ENCODE measurements at places on chromosomes 7 and 10. TPM values are rescaled to one million over a fixed set of nuclear protein-coding genes. Genes with fewer than 3 reads are reported as not detected.

DNA sequence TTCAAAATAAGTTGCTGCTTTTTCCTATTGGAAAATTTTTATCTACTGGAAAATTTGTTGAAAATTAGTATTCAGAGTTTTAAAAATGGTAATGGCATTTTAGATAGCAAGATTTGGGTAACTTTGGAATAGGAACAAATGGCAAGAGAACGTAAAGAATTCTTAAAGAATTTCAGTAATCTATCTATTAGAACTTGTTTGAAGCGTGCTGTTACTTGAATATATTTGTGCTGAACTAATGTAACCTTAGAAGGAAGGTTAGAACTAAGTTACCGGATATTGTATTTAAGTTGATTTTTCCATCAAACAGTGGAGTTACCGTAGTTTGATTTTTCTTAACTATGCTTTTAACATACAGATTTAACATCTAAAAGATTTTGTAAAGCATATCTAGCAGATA lies 25.9 kb downstream of the SEPTIN7 start:
- no peak for DNase-seq

DNA sequence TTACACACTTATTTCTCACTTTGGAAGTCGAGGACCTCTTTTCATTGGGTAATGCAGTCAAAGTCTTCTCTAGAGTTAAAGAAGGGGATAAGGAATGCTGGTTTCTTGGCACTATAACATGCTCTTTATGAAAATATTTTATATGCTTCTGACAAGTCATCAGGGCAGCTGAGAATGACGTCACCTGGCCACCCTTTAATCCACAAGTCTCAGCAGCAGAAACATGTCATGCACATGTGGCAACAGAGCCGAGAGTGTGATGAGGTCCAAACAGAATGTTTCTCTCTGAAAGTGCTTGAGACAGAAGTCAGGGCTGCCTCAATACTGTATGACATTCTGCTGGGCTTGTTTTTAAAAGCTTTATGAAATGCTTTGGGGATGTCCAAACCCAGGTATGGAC lies 63.5 kb upstream of the C10orf90 start:
- no peak for DNase-seq

DNA sequence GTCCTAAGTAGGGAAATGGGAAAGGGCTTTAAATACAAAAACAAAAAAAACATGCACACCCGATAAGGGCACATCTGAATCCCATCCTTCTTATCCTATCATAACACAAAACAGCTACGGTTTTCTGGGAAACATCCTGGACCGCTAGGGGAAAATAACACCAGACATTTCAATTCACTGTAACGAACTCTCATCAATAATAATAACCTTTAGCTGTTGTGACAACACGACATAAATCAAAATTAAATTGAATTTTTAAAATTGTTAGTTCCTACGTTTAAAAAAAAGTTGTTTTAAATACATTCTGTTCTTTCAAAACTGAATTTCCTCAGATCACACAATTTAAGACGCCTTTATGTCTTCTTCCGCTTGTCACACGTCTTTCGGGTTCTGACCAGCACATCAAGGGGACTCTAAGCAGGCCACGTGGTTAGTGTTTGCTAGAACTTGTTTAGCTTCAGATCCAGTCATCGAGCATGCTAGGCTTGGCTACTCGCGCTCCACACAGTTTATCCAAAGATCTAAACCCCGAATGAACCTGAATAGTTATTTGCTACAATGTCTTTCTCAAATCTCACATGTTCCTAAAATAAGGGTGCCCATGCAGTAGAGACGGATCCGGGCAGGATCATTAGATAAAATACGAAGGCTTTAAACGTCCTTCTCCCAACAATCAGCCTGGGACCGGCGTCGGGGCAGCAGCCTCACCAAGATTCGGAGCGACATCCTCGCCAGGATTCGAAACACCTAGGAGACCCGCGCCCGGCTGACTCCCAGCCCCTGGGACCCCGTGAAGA lies 839 bp downstream of the IKZF5 start:
- DNase-seq: peak; percentile 44

GRCh38 chr10:60957667-60958221 lies 13.8 kb upstream of the RHOBTB1 start:
- DNase-seq: no peak

DNA sequence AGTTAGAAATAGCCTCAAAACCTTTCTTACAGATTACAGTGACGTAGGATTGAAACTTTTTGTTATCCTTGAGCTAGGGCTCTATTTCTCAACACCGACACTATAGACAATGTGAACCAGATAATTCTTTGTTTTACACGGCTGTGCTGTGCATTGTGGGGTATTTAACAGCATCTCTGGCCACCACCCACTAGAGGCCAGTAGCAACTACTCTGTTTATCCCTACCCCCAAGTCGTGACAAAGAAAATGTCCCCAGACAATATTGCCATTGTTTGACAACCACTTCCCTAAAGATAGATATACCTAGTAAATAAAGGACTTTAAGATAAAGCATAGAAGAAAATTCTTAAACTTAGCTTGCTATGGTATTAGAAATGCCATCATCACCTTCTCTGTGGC lies 359.6 kb downstream of the ARL4A start:
- no peak for DNase-seq

DNA sequence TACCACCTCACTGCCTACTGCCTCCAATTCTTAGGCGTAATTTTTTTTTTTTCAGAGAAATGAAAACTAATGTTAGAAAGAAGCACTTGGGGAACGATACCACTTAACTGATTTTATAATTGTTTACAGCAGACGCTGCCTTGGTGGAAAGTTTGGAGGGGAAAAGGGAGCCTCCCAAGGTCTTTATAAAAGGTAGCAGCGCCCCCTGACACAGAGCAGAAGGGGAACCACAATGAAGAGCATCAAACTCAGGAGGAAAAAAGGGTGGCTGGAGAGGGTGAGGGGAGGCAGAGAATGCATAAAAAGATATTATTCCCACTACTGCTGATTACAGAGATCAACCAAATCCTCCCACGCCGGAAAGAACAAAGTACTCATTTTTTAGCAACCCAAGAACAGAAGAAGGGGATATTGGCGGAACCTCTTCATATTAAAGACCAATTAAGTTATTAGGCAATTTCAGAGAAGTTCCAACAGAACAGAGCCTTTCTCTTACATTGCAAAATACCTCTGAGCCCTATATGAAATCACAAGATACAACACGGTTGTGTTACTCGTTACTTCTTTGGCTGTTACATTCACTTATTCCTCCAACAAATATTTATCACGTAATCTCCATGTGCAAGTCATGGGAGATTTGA lies 135.8 kb downstream of the TEX36 start:
- no peak for DNase-seq

DNA sequence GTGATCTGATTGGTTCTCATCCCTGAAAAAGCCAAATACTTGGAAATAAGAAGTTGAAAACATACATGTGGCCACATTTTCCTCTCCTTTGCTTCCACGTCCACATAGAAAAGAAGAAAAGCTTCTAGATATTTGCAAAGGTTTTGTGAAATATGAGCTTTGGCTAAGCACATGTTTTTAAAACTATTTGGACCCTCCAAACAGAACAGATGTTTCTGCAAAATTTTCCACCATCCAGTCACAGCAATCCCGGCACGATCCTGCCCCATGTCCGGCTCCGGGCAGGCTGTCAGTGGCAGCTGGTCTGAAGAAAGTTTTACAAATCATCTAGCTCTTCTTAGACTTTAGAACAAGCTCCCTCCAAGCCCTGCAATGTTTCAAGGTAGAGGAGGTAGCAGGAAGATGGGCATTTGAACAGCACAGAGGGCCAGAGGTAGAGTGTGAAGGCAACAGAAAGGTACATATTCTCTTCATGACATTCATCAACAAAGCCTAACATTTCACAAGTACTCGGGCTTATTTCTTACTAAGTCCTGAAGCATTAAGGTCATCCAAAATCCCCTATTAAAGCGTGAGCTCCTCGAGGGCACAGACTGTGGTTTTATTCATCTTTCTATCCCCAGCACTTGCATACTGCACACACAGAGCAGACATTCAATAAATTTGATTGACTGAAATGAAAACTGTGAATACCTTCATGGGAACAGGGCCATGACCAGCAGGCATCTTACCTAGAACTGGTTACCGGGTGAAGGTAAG lies 110.1 kb downstream of the JAZF1 start:
- no peak for DNase-seq

GRCh38 chr7:119270045-119270464 lies 1002.9 kb upstream of the KCND2 start:
- no peak for DNase-seq

DNA sequence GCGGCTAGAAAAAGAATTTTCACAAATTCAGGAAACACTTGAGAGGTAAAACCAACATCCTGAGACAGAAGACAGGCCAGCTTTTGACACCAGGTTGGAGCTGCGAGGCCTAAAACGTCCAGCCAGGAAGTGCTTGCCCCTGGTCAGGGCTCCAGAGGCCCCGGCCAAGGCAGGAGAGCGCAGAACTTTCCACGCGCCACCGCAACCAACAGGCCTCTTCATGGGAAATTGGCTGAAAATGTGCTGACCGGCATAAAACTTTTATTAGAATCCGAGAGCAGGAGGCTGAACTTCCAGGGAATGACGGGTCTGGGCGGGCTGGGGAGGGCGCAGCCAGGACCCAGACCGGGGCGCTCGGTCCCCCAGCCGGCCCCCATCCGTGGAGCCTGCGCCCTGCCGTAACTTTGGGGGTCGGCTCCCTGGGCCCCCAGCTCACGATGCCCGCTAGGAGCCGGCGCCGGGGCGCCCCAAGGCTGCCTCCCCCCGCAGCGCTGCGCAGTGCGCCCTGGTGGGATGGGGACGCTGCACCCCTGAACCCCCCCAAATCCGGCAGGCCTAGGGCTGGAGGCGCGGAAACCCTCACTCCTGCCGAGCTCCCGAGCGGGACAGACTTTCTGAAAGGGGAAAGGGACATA lies 414.0 kb upstream of the MKI67 start:
- peak; percentile 4 for DNase-seq

DNA sequence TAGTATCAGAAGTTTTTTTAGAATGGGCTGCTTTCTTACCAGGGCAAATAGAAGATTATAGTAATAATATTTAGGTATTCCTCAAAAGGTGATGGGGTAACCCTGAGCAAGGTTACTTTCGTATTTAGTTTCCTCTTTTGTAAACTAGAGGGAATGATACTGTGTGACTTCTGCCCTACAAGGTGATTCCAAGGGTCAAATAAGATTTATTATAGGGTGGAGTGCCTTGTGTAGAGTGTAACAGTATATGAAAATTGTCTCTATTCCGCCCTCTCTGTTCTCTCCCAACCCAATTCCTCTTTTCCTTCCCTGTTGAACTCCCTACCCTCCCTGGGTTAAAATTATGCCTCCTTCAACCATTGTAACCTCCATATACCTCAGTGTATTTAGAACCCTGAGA lies 5.3 kb downstream of the SLC35G1 start:
- DNase-seq: no peak

DNA sequence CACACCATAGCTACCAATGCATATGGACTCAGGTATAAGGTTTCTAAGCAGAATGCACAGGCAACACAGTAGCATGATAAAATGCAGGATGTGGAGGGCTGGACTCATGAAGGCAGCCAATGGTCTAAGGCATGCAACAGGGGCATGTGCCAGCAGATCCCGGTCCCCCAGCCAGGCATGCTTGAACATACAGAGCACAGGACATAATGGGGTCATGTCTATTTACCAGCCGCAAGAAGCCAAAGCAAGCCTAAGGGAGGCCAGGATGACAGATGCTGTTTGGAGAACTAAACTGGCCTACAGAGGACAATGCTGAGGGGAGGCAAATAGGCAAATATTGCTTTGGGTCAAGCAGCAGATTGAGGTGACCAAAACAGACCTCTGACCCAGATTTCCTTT lies 60.0 kb upstream of the PDLIM1 start:
- peak; percentile 33 for DNase-seq

- DNase-seq: no peak
Observed at GRCh38 chr10:78359640-78360091, 326.0 kb downstream of the RPS24 start.

- DNase-seq: no peak
Observed at GRCh38 chr7:104553074-104553473, 224.7 kb downstream of the LHFPL3 start.

- DNase-seq: no peak
Observed at GRCh38 chr7:124908259-124908658, 21.4 kb downstream of the POT1 start.

DNA sequence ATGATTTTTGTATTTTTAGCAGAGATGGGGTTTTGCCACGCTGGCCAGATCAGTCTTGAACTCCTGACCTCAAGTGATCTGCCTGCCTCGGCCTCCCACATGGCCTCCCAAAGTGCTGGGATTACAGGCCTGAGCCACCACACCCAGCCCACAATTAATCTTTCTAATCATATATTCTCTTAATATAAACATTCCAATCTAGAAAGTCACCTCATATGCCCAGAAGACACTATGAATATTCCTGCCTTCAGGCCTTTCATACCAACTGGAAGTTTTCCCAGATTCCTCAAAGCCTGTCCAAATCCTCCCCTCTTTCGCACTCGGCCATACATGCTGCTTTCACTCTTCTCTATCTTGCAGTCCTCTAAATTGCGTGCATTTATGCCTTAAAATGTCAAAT lies 32.6 kb downstream of the PDZD8 start:
- peak; percentile 1 for DNase-seq

TMEM213 gene
- not detected for total RNA-seq

PRLHR gene
- 0.36 TPM for total RNA-seq

ATG9B gene
- 3.9 TPM for total RNA-seq

NPC1L1 gene
- total RNA-seq: not detected
